ENCODE measurements at places on chromosomes 6 and 20. TPM values are rescaled to one million over a fixed set of nuclear protein-coding genes. Genes with fewer than 3 reads are reported as not detected.

SOBP gene
- total RNA-seq = 13.3 TPM

PRSS16 gene
- total RNA-seq = 1.2 TPM

HLA-DQB1 gene
- 3.2 TPM for total RNA-seq

PIGT gene
- 81.0 TPM for total RNA-seq

OSBPL2 gene
- 51.3 TPM for total RNA-seq

DNA sequence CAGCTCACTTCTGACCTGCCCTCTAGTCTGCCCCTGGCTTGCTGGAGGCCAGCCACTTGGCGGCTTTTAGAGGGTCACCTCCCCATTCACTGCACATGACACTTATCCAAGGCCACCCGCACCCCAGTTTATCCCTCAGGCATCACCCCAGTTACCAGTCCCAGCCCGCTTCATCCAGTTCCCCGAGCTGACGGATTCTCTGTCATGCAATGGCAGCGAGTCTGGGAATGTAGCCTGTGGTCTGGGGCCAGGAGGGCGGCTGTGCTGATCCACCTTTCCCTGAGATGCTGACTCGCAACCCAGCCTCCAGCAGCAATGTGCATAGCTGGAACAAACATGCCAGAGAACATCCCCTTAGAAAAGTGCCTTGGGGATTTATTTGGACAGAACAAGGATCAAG, 25.8 kb downstream of the SYNDIG1 start:
- H3K4me3 ChIP-seq = no peak overlapping the region
- DNase-seq = no peak
- H3K36me3 ChIP-seq = no peaks in the 10 kb centered on the region
- no peaks in the 10 kb centered on the region for H3K4me1 ChIP-seq

DNA sequence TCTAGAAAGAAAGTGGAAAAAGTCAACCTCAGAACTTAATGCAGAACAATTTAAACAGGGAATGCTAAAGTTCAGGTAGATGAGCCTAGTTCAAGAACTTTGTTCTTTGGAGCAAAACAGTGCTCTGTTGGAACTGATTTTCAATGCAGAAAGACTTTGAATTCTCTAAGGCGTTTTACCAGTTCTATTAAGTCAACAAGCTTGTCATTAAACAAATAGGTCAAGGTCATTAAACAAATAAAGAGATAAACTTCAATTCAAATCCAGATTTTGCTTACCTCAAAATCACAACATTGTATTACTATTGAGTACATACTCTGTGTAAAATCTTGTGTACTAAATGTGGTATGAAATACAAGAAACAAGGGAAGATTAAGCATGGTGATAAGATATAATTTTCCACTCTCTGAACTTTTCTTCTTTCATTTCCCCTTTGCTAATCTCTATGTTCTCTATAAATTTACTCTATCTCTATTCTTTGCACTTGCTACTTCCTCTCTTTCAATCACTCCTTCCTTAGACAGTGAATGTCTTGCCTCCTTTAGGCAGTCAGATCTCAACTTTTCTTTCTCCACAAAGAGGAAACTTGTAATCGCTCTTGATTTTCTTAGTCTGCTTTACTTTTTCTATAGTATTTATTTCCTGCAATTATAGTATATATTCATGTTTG, 160.8 kb upstream of the KHDRBS2 start:
- no peak for DNase-seq
- no peaks in the 10 kb centered on the region for H3K36me3 ChIP-seq
- H3K27me3 ChIP-seq = no peaks in the 10 kb centered on the region
- H3K4me1 ChIP-seq = no peaks in the 10 kb centered on the region

DNA sequence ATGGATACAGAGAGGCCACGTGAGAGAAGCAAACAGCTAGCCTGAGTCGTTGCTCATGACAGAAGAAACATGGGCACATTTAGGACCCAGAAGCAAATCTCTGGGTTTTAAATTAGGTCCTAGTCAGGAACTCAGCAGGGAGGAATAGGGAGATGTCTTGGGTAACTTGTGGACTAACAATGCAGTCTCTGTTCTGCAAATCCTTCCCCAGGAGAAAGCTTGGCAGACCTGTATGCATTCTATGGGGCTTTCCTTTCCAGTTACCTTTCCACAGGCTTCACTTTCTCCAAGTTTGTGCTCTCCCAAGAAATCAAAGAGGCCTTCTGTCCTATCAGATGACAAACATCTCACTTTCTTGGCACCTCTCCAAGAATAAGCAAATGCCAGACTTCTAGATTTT, 47.2 kb upstream of the PLCB4 start:
- no peak for DNase-seq
- no peak overlapping the region for H3K4me3 ChIP-seq
- H3K36me3 ChIP-seq = no peaks in the 10 kb centered on the region
- no peaks in the 10 kb centered on the region for H3K4me1 ChIP-seq
- no peak overlapping the region for H3K27ac ChIP-seq

DNA sequence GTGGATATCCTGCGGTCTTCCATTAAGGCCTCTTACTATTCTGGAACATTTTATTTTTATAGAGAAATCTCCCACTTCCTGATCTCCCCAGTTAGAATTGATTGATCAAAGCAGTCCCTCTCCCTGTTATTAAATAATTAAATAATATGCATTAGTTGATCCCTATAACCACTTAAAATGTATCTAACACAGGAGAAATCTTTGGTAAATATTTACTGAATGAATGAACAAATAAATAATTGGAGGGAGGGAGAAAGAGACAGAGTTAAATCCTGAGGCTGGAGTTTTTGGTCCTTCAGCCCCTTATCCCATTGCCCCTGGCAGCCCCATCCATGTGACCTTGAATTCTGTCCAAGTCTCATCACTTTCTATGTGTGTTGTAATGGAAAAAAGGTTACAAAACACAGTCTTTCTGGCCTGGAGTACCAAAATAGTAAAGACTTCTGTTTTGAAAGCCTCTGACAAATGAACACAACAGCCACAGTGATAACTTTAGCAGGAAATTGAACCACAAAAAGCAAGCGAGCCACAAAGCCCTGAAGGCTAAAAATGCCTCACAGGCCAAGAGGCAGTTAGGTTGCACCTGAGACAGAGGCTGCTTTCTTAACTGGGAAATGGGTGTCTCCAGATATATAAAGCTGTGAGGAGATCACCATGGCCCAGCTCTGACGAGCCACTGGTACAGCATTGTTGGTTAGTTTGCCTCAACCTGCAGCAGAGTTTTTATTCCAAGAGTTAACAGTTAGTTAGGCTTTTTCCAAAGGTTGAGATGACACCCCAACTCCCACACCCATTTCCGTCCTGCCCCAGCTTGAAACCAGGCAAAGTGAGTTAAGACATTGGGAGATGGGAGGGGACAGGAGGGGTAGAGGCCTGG, 11.3 kb downstream of the NT5E start:
- peaks cover 83% of the 10 kb centered on the region for H3K4me1 ChIP-seq
- H3K36me3 ChIP-seq = no peaks in the 10 kb centered on the region
- H3K27me3 ChIP-seq = no peaks in the 10 kb centered on the region

DNA sequence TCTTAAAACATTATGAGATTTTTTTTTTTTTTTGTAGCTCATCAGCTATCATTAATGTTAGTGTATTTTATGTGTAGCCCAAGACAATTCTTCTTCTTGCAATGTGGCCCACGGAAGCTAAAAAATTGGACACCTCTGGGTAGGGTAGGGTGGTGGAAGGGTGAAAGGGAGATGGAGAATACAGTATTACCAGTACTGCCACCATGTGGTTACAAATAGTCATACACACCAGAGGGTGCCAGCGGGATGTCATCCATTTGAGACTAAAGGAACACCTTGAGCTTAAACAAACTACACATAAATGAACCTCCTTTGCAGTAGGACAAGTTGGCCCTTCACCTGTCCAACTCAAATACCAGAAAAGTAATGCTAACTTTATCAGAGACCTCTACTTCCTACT, 601.9 kb downstream of the HTR1B start:
- H3K4me3 ChIP-seq = no peak overlapping the region
- H3K27me3 ChIP-seq = no peaks in the 10 kb centered on the region

DNA sequence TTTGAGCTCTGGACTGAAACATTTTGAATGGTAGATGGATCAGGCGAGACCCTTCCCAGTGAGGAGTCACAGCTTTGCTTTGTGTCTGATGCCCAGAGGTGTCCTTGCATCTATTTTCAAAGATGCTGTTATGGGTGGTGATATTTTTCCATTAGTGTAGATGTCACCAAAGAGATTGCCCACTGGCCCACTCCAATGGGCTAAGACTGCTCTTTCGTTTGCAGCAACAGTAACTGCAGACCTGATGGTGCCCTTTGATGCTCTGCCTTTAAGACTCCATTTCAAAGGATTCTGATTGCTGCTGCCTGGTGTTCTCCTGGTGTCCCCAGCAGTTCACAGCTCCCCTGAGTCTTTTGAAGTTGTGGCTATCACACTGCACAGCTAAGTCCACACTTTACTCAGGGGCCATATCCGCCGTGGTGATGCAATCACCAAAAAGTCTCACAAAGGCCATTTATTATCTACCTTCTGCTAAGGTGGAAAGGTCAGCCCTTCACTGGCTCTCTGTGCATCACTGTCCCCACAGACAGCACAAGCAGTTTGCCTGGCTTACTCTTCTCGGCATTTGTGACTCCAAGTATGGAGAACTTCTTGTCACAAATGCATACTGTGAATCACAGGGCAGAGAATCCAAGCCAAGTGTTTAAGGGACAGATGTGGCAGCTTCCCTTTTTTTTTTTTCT, 56.4 kb downstream of the NOX3 start:
- H3K4me1 ChIP-seq = no peaks in the 10 kb centered on the region
- no peak overlapping the region for H3K27ac ChIP-seq
- DNase-seq = no peak

- no peak overlapping the region for H3K4me3 ChIP-seq
- no peak for DNase-seq
- H3K27ac ChIP-seq = no peak overlapping the region
- no peaks in the 10 kb centered on the region for H3K27me3 ChIP-seq
- H3K36me3 ChIP-seq = no peaks in the 10 kb centered on the region
These were observed 81.8 kb downstream of the SMLR1 start for GRCh38 chr6:130908958-130909357.

DNA sequence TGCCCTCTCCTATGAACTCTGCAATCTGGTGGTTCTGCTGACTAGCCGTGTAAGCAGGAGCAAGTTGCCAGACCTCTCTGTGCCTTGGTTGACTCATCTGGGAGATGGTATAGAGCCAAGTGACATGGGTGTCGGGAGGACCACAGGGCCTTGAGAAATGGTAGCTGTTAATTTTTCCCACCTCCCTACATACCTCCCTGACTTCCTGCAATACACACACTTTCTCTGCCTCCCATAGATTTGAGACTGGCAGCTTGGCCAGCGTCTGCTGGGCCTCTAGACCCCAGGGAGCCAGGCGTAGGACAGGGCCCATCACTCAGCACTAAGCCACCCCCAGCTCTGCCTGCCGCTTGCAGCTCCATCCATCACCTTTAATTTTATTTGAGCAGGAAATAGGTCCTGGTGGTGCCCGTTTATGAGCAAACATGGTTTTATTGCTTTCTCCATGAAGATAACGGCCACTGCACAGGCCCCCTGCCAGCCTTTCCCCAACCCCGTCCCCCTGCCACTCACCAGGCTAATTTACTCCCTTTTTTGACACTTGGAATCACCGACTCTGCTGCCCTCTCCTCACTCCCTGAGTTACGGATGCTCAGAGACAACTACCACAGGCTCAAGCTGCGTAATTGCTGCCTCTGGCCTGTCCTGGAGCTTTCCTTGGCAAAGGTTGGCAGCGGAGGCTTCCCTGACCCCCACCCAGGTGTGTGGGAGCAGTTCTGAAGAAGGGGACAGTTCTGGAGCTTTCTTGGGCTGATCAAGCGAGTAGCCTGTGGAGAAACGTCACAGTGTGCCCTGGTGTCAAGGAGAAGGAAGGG, 11.1 kb downstream of the GLP1R start:
- H3K4me3 ChIP-seq = no peak overlapping the region
- no peaks in the 10 kb centered on the region for H3K4me1 ChIP-seq
- no peaks in the 10 kb centered on the region for H3K36me3 ChIP-seq
- DNase-seq = no peak
- no peaks in the 10 kb centered on the region for H3K27me3 ChIP-seq

DNA sequence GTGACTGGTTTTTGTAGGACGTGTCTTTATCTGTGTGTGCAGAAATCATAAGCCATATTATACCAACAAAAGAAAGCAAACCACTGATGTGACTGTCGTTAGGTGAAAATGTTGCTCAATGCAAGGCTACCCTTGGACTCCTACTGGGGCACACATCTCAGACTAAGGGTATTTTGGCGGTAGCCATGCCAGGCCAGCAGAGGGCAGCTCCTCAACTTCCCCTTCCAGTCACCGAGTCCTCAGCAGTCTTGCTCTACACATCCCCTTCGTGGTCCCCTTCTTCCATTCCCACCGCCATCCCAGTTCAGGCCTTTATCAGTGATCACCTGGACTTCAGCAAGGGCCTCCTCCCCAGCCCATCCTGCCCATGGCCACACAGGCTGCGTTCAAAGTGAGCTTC, 113.7 kb upstream of the GGTLC1 start:
- no peak overlapping the region for H3K27ac ChIP-seq
- no peaks in the 10 kb centered on the region for H3K27me3 ChIP-seq
- no peak overlapping the region for H3K4me3 ChIP-seq
- DNase-seq = no peak
- H3K4me1 ChIP-seq = no peaks in the 10 kb centered on the region

DNA sequence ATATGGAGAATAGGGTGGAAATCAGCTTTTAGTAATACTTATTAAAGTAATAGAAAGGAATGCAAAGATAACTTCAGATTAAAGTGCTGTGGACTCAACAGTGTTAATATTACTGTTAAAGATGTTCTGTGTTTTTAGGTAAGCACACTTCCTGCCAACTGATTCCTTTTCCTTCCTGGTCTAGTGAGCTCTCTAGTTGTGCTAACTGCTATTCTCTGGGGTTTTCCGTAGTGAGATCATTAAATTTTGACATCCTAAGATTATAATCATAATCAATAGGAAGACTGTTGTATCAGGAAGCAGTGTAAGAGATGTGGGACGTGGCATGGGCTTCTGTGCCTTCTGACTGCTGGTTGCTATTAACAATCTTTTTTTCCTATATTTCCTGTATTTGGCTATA, 1.2 kb upstream of the TMEM217 start:
- no peak overlapping the region for H3K27ac ChIP-seq
- H3K4me1 ChIP-seq = peaks cover 55% of the 10 kb centered on the region
- no peaks in the 10 kb centered on the region for H3K27me3 ChIP-seq

GRCh38 chr6:142885182-142885867, 59.7 kb downstream of the HIVEP2 start:
- no peaks in the 10 kb centered on the region for H3K36me3 ChIP-seq
- no peak for DNase-seq
- H3K4me3 ChIP-seq = peak overlapping the region; percentile 37
- H3K27ac ChIP-seq = peak overlapping the region; percentile 7
- H3K4me1 ChIP-seq = peaks cover 18% of the 10 kb centered on the region

- no peaks in the 10 kb centered on the region for H3K4me1 ChIP-seq
- no peak overlapping the region for H3K4me3 ChIP-seq
- no peak overlapping the region for H3K27ac ChIP-seq
- DNase-seq = no peak
These were observed 35.6 kb downstream of the ADGRF4 start for GRCh38 chr6:47733879-47734558.
